ENCODE measurements at places on chromosomes 5 and 9. TPM values are rescaled to one million over a fixed set of nuclear protein-coding genes. Genes with fewer than 3 reads are reported as not detected.

The RIMOC1 gene
- 23.8 TPM for total RNA-seq

The LCN12 gene
- 1.2 TPM for total RNA-seq

The C5orf46 gene
- total RNA-seq, result 10.0 TPM

The FYB1 gene
- not detected for total RNA-seq

The MAN2A1 gene
- 31.0 TPM for total RNA-seq

The SLC2A6 gene
- 14.6 TPM for total RNA-seq

The PALM2AKAP2 gene
- 3.7 TPM for total RNA-seq

The NTNG2 gene
- total RNA-seq, result 0.49 TPM

The TENT4A gene
- 9.2 TPM for total RNA-seq

The FAM221B gene
- not detected for total RNA-seq

The TAS2R1 gene
- not detected for total RNA-seq

The PTPDC1 gene
- total RNA-seq, result 2.2 TPM

The FOXD4L6 gene
- total RNA-seq, result not detected

The SMIM3 gene
- total RNA-seq, result 73.1 TPM

The NAA35 gene
- total RNA-seq, result 28.1 TPM

The NUDT12 gene
- total RNA-seq, result 4.5 TPM

The CER1 gene
- not detected for total RNA-seq

The PCA3 gene
- total RNA-seq, result not detected

The FOXD4 gene
- total RNA-seq, result 0.05 TPM

The ACO1 gene
- total RNA-seq, result 40.5 TPM

The NPR3 gene
- 0.52 TPM for total RNA-seq

The C5orf58 gene
- not detected for total RNA-seq

The FSTL4 gene
- not detected for total RNA-seq

The BHMT2 gene
- not detected for total RNA-seq

The DENND1A gene
- 23.0 TPM for total RNA-seq

The GPX8 gene
- 155 TPM for total RNA-seq

The ASPN gene
- 0.07 TPM for total RNA-seq

Measured in M059J (cell line).